Gastroesophageal sphincter (tissue), 4 donors: ENCODE measurements at places on chromosomes 11 and 22. TPM values are rescaled to one million over a fixed set of nuclear protein-coding genes. Genes with fewer than 3 reads are reported as not detected.

OR51B4 gene
- not detected for total RNA-seq

TMEM86A gene
- 2.6 TPM for total RNA-seq

OR8G1 gene
- not detected for total RNA-seq

MED15 gene
- total RNA-seq, result 30.6 TPM

TRPM5 gene
- total RNA-seq, result not detected

RASL10A gene
- 0.72 TPM for total RNA-seq

ANKK1 gene
- not detected for total RNA-seq

CELSR1 gene
- 4.4 TPM for total RNA-seq

MMP13 gene
- not detected for total RNA-seq

CCDC81 gene
- 0.23 TPM for total RNA-seq

OSBPL5 gene
- total RNA-seq, result 66.0 TPM

SCGB1D2 gene
- 9.3 TPM for total RNA-seq

F2 gene
- total RNA-seq, result not detected

NXPE4 gene
- 0.13 TPM for total RNA-seq

XRCC6 gene
- 236 TPM for total RNA-seq

DCDC1 gene
- not detected for total RNA-seq

RIC8A gene
- 169 TPM for total RNA-seq

OR51B5 gene
- total RNA-seq, result not detected

OR4S1 gene
- total RNA-seq, result not detected

COMT gene
- total RNA-seq, result 216 TPM

CNTF gene
- 1.4 TPM for total RNA-seq

OR52E8 gene
- not detected for total RNA-seq

P4HA3 gene
- total RNA-seq, result 0.94 TPM

TMPRSS5 gene
- 0.40 TPM for total RNA-seq

CCDC157 gene
- total RNA-seq, result 1.3 TPM

SEC14L3 gene
- total RNA-seq, result not detected

KCNQ1OT1 gene
- total RNA-seq, result 0.52 TPM

HOATZ gene
- not detected for total RNA-seq

PRG3 gene
- total RNA-seq, result not detected

AIFM3 gene
- 2.0 TPM for total RNA-seq

ADAMTS15 gene
- total RNA-seq, result 9.6 TPM

KRTAP5-11 gene
- not detected for total RNA-seq

RIMBP3C gene
- 0.40 TPM for total RNA-seq

MMP27 gene
- not detected for total RNA-seq

ISX gene
- not detected for total RNA-seq

SPINDOC gene
- 16.6 TPM for total RNA-seq

AQP11 gene
- total RNA-seq, result 0.96 TPM

OR52I1 gene
- not detected for total RNA-seq

TMEM45B gene
- not detected for total RNA-seq

NRGN gene
- 1.9 TPM for total RNA-seq
